ENCODE measurements at places on chromosomes 4 and X. TPM values are rescaled to one million over a fixed set of nuclear protein-coding genes. Genes with fewer than 3 reads are reported as not detected.

DNA sequence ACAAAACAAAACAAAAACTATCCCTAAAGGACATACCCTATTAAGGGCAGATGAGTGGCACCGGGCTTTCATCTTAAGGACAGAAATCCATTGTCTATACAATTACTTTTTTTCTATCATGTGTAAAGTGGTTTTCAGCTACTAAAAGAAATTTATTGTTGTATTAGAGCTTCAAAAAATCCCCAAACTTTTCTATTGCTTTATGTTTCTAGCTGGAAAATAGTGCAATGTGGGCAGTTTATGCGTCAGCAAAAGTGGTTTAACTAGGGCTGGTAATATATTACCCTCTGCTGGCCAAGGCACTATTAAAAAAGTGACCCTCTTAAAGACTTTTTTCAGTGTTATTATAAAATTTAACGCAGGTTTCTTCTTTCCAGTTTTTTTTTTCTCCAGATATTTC lies 15.5 kb upstream of the GPR82 start:
- no peak for DNase-seq

- no peak for DNase-seq
Observed at GRCh38 chrX:81304563-81304962, 102.7 kb downstream of the SH3BGRL start.

GRCh38 chrX:49101629-49101984 lies 21.9 kb upstream of the WDR45 start:
- DNase-seq = no peak

DNA sequence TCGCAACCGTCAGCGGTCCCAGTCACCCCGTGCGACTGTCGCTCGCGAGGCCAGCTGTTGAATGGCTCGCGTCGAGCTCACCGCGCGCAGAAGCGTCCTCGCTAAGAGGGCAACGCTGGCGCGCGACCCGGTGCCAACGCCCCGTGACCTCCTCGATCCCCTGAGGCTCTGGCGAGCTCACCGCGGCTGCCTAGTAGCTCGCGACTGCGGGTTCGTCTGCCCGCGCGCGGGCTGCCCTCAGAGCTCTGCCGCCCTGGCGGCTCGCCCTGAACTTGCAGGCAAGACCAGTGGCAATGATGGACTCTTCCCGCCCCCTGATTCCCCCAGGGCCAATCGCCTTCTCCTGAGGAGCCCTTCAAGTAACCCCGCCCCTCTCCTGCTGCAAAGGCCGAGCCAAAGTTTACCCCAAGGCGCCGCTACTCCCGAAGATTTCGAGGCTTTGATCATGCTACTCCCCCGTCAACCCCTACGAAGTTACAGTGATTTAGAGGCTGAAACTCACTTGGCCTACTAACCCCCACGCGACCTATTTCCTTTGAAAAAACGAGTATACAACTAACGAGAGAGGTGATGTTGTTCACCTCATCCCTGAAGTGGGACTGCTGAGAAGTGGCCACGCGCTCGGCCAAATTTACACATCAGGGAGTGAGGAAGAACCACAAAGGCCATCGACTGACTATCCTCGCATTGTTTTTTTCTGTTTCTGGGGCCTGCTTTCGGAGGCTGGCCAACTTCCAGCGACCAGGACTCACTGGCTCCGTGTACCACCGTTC lies 37.5 kb downstream of the PGRMC1 start:
- no peak for DNase-seq

- no peak for DNase-seq
Observed at GRCh38 chr4:154086247-154086646, 297.4 kb upstream of the SFRP2 start.

DNA sequence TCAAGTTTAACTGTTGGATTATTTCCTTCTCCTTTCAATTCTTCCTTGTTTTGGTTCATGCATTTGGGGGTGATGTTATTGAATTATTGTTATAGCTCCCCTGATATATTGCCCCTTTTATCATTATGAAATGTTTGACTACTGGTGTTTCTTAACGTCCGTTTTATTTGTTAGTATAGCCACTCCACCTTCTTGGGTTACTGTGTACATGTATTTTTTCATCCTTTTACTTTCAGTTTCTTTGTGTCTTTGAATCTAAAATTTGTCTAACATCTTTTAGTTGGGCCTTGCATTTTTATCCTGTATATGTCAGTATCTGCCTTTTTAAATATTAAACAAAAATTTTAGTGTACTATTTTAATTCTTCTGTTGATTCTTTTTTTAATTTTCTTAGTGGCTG lies 88.7 kb downstream of the TNIP2 start:
- no peak for DNase-seq

DNA sequence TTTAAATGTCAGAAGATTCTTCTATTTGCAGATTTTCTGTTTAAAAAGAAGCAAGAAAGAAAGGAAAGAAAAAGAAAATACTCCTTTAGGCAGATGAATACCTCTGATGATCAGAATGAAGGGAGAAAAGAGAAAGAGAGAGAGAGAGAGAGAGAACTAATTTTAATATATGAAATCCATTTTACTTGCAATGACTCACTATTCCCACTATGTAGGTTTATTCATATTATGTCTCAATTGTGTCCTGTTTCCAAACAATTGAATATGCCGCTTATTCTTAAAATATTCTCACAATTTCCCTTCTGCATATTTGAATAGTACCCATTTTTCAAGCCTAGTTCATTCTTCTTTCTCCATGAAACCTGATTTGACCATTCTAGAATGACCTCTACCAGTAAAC lies 11.7 kb downstream of the MEPE start:
- no peak for DNase-seq

GRCh38 chr4:96103086-96103485 lies 263.2 kb downstream of the PDHA2 start:
- no peak for DNase-seq

GRCh38 chr4:84235126-84235944 lies 263.8 kb downstream of the NKX6-1 start:
- DNase-seq = no peak

DNA sequence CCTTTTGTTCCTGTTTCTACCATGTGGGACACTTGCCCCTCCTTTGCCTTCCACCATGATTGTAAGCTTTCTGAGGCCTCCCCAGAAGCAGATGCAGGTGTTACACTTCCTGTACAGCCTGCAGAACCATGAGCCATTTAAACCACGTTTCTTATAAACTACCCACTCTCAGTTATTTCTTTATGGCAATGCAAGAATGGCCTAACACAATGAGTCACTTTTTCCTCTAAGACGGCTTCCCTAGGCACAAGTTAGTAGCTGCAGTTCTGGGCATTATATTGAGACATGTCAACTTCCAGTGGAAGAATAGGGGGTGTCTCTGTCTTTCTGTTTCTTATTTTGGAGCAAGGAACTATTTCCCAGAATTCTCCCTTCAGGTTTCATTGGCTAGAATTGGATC lies 32.9 kb upstream of the DIPK2B start:
- no peak for DNase-seq

GRCh38 chrX:94961730-94962129 lies 1287.7 kb downstream of the FAM133A start:
- DNase-seq = no peak

GRCh38 chr4:123516576-123516975 lies 120.0 kb downstream of the SPRY1 start:
- DNase-seq = no peak

DNA sequence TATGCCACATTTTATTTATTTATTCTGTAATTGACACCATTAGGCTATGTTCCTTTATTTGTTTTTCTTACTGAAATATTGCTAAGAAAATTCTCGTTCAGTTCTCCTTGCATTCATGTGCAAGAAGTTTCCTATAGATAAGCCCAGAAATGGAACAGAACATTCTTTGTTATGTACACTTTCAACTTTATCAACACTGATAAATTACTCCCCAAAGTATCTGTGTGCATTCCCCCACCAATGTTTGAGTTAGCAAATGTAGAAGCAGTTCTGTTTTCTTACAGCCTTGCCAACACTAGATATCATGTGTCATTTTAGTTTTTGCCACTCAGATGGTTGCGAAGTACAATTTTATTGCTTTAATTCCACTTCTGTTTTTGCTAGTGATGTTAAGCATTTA lies 166.4 kb upstream of the NPY2R start:
- no peak for DNase-seq

DNA sequence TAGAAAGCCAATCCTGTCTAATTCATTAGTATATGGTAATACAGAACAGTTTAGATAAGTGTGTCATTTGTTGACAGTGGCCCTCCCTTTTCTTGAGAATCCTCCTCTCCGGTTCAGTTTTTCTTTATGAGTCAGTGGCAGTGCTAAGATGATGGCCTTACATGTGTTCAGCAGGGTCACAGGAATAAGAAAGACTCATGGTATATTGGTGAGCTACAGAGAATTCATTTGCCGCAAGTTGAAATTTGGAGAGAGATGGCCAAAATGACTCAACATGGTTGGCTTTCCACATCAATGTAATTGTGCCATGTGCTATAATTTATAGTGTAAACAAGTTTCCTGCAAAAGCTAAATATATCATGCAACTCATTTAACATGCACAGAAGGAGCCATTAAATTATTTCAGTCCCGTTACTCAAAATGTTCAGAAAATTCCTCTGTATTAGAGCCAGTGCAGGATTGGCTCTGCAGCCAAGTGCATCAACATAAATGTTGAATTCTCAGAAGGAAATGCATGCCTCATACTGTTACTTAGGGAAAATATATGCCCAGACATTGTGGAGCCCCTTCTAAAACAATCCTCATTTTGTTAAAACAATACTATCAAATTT lies 374.3 kb downstream of the AFF2 start:
- DNase-seq = no peak

DNA sequence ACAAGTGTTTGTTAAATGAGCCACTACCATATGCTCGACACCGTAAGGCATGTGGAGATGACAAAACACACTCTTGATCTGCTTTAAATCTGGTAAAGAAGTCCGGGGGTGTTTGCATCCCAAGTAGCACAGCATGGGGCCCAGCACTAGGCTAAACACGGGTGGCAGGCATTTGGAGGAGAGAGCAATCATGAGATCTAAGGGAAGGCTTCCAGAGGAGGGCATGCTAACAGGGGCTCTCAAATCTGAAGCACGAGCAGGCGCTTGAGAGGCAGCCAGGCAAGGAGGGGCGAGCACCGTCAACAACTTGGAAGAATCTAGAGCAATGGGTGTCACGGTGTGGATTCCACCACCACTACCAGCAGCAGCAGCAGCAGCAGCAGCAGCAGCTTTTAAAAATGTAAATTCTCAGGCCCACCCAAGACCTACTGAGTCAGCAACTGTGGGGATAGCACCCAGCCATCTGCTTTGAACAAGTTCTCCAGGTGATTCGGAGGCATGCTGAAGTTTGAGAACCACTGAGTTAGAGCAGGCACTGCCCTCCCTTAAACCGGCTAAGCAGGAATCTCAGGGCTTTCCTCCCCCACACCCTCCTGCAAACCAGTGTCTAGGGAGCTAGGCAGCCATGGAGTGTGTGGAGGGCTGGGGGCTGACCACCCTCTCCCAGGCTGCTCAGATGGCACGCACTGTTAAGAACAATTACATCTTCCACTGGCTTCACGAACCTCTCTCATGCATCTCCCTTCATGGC lies 70.2 kb upstream of the MAP3K15 start:
- no peak for DNase-seq

DNA sequence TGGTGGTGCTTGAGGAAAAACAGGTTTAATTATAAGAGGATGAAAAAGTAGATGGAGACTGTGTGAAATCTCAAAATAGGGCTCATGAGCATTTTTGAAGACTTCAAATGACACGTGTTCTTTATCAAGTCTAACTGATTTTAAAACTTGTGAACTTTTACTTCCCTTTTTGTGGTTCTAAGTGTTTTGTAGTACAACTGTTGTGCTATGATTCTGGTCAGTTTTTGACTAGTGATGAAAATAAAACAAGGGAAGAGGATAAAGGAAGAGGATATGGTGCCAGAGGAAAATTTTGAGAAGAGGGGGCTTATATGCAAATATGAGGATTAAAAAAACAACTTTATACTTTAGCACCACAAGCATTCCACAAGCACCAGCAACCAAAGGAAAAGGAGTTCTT lies 644.0 kb downstream of the RPA4 start:
- DNase-seq = no peak

DNA sequence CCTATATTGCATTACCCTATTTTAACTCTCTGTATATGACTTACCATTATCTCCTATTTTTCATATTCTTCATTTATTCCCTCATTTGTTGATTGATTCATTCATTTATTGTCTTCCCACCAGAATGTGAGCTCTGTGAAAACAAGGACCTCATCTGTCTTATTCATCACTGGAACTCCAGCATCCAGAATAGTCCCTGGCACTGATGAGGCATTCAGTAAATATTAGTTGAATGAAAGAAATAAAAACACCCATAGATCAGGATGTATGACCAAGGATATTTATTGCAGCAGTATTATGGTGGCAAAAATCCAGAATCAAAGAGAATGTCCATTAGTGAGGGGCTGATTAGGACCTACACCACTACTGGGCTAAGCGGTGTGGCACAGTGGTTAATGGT lies 164.9 kb downstream of the SPRY1 start:
- no peak for DNase-seq

DNA sequence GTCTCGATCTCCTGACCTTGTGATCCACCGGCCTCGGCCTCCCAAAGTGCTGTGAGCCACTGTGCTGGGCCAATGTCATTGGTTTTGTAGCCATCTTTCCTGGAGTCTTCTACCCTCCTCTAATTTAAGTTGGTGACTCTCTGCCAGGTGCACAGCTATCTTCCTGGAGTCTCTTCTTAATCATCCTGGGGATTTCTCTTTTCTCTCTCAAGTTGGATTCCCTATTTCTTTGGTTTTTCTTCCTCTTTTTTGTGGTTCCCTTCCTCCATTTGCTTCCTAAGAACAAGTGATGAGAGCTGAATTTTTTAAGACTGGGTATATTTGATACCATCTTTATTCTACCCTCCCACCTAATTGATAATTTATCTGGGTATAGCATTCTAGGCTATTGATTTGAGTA lies 113.8 kb downstream of the SYNPO2 start:
- no peak for DNase-seq

DNA sequence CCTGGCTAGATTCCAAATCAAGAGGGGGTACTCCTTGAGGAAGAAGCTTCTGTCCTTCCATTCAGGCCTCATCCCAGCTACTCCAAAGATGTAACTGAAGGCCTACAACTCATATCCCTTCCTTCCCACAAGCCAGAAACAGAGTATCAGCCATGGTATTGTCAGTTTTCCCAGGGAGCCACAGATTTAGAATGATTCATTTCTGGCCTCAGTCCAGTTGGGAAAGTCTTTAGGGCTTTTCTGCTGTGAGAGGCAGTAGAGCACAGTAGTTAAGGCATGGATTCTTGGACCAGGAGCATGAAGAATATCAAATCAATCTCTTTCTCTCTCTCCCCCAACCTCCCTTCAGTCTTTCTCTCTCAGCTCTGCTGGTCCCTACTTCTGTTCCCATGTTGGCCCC lies 505.0 kb downstream of the BCOR start:
- no peak for DNase-seq

- no peak for DNase-seq
Observed at GRCh38 chr4:55625835-55626234, 10.3 kb downstream of the NMU start.

The PDZD11 gene
- 36.0 TPM for polyA plus RNA-seq

The UGT2A3 gene
- polyA plus RNA-seq = not detected

The PNMA6F gene
- not detected for polyA plus RNA-seq

The MAGEA8 gene
- 0.25 TPM for polyA plus RNA-seq

The FAT4 gene
- polyA plus RNA-seq = 14.2 TPM

The PSAPL1 gene
- polyA plus RNA-seq = not detected

The SPACA5 gene
- polyA plus RNA-seq = 0.29 TPM

The SATL1 gene
- polyA plus RNA-seq = 0.61 TPM

All from forelimb muscle (tissue), 1 donor.